ENCODE measurements at places on chromosomes 12 and 14.
A peak's percentile ranks its signal among the peaks of the same experiment; 100 is the strongest.

DNA sequence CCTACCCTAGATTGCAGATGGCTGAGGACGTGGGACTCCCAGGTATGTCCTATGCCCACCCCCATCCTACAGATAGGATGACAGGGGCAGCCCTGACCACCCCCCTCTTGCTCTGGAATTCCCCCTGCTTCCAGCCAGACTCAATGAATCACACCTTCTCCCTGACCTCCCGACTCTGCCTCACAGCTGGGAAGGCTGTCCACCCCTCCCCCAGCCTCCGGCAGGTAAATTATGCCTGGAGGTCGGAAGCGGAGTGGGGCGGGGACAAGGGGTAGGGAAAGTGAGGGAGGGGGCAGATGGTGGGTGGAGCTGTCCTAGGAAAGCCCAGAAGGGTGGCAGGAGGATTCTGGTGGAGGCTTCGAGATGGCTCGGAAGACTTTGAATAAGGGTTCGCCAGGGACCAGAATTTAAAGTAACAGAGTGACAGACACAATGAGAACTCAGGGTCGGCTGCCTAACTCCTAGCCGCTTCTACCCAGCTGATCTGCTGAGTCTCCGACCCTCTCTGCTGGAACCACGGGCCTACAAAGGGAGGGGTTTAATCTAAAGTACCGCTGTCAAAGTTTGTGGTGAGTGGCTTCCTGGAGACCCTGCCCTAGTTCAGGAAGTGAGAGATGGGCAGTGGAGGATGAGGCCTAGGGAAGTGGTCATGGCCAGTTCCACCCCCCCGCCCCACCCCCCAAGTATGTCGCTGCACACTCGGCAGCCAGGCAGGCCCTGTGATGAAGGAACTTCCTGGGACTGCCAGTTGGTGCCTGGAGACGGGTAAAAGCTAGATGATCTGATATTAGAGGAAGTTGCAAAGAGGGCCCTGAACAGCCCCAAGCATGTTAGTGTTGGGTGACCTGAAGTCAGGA lies 4.2 kb downstream of the PLEKHG3 start:
- H3K4me1 ChIP-seq = peaks cover 70% of the 10 kb centered on the region
- no peak overlapping the region for H3K4me3 ChIP-seq
- peak overlapping the region; percentile 97 for H3K27ac ChIP-seq
- peak; percentile 75 for DNase-seq
- no peaks in the 10 kb centered on the region for H3K27me3 ChIP-seq

DNA sequence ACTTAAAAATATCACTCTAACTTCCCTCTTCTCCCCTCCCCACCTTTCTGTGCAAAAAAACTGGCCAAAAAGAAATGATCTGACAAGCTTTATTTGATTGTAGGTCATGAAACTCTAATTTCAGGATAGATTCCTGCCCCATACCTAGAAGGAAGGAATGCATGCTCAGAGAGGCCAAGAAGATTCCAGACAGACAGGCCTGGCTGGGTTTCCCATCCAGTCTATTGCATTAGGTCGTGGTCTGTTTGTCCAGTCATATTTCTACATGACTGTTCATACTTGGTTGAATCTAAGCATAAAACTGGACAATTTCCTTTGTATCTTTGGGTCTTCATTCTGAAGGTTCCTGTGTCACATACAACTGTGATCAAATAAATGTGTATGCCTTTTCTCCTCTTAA lies 20.0 kb upstream of the SLC15A5 start:
- no peaks in the 10 kb centered on the region for H3K27me3 ChIP-seq
- H3K4me3 ChIP-seq = no peak overlapping the region
- no peak overlapping the region for H3K27ac ChIP-seq
- no peak for DNase-seq
- H3K4me1 ChIP-seq = no peaks in the 10 kb centered on the region

- no peaks in the 10 kb centered on the region for H3K4me1 ChIP-seq
- no peak for DNase-seq
- H3K36me3 ChIP-seq = no peaks in the 10 kb centered on the region
Observed at GRCh38 chr14:26621807-26622560, 24.2 kb upstream of the NOVA1 start.

DNA sequence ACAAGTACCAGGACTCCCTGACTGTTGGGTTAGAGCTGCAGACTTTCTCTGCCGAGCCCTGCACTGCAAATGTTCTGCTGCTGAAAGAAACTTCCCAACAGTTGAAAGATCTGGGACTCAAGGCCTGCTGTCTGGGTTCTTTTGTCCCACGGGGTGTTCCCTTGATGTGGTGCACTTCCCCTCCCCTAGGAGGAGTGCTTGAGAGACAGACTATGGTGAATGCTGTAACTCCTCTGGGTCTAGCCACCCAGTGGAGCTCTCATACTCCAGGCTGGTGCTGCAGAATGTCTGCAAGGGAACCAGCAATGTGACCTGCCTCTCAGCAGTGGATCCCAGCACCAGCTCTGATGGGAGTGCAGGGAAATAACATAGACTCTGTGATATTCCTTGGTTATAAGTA lies 129.2 kb upstream of the SLCO1B1 start:
- no peak overlapping the region for H3K4me3 ChIP-seq
- H3K27me3 ChIP-seq = no peaks in the 10 kb centered on the region
- H3K4me1 ChIP-seq = no peaks in the 10 kb centered on the region
- H3K27ac ChIP-seq = no peak overlapping the region

DNA sequence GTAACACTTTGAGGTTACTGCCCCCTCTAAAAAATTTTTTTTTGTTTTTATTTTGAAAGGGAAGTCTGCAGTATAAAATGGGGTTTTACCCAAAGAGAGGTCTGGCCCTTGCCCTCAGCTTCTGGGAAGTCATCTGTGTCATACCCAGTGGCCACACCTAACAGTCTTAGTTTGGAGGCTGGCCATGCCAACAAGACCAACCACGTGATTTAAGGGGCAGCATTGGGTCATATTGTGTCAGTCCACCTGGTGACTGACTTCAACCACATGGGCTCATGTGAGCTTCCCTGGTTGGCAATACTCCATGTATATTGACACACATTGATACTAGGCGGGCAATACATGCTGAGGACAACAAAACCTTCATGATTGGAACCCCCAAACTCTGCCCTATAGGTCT lies 173.9 kb downstream of the GXYLT1 start:
- no peak overlapping the region for H3K4me3 ChIP-seq
- no peaks in the 10 kb centered on the region for H3K4me1 ChIP-seq
- H3K36me3 ChIP-seq = no peaks in the 10 kb centered on the region
- H3K27me3 ChIP-seq = no peaks in the 10 kb centered on the region
- no peak overlapping the region for H3K27ac ChIP-seq
- DNase-seq = no peak

- H3K36me3 ChIP-seq = no peaks in the 10 kb centered on the region
- H3K4me3 ChIP-seq = no peak overlapping the region
- peak; percentile 93 for DNase-seq
- peaks cover 55% of the 10 kb centered on the region for H3K4me1 ChIP-seq
Observed at GRCh38 chr14:95290871-95291431, 28.8 kb downstream of the CLMN start.

DNA sequence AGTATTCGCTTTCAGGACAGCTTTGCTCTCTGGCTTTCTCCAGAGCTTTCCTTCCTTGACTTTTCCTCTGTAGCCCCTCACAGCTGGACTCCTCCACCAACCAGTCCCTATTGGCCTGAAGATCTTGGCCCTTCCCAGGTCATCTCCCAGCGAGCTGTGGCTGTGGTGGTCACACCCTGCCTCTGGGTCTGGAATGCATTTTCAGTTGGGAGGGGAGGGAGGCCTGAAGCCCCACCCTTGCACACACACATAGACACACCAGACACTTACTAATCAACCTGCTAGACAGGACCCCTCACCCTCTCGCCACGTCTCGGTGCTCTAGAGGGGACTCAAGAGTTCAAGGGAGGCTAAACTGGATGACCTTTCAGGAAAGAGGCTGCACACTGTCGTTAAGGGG lies 13.9 kb downstream of the JDP2 start:
- no peaks in the 10 kb centered on the region for H3K27me3 ChIP-seq
- no peak overlapping the region for H3K4me3 ChIP-seq
- H3K27ac ChIP-seq = peak overlapping the region; percentile 76
- peaks cover 40% of the 10 kb centered on the region for H3K4me1 ChIP-seq

DNA sequence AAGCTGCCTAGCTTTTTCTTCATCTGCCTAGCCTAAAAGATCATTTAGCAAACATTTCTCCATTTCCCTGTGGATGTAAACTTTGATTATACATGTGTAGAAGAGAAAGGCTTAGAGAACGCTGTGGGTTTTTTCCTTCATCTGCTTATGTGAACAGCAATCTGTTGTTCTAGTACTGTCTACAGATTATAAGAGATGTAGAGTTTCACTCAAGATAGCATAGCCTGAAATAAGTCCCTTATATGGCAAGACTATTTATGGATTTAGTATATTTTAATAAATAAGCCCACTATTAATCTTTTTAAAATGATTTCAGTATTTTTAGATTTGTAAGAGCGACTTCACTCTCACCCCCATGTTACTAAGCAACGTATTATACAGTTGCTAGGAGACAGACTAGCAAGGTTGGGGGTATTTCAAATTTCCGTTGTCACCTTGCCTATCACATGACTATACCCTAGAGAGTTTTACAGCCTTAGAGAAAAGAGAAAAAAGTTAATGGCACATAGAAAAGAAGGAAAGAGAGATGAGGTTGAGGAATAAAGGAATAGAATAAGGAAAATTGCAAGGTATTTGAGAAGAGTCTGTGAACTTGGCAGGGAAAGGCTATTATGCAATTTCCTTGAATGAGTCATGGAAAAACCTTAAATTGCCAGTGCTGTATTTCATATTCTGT lies 12.2 kb upstream of the TUBA1A start:
- H3K4me1 ChIP-seq = peaks cover 14% of the 10 kb centered on the region
- DNase-seq = peak; percentile 38
- peak overlapping the region; percentile 63 for H3K27ac ChIP-seq
- H3K36me3 ChIP-seq = no peaks in the 10 kb centered on the region
- H3K4me3 ChIP-seq = no peak overlapping the region

DNA sequence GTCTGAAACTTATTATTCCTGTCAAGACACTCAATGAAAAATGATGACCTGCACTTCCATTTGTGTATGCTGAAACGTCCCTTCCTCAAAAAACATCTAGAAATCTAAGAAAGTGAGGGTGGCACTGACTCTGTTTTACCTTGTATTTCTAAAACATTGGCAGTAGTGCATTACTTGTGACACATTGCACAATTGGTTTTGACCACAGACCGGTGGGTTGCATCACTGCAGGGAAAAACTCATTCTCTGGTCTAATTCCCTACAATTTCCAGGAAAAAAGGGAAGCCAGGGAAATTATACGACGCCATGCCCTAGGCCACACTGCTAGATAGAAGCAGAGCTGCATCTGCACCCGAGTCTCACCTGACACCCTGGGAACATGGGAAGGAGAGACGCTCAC lies 156.7 kb downstream of the NTF3 start:
- no peak overlapping the region for H3K4me3 ChIP-seq
- DNase-seq = no peak
- H3K27me3 ChIP-seq = no peaks in the 10 kb centered on the region
- H3K27ac ChIP-seq = no peak overlapping the region
- H3K36me3 ChIP-seq = no peaks in the 10 kb centered on the region

DNA sequence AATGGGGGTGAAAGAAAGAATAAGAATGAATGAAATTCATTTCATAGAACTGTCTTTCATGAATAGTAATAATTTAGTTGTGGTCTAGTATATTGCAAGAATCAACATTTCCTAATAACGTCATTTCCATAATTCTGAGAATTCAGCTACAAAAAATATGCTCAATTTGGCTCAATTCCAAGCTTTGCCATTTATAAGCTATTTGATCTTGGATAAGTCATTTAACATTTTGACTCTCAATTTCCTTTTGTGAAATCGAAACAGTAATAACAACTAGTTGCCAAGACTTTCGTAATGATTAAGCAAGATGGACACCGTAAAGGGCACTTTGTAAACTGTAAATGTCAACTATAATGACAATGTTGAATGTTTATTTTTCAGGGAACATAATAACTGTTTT lies 18.1 kb downstream of the NOS1 start:
- no peaks in the 10 kb centered on the region for H3K27me3 ChIP-seq
- H3K4me1 ChIP-seq = no peaks in the 10 kb centered on the region
- H3K27ac ChIP-seq = no peak overlapping the region
- no peaks in the 10 kb centered on the region for H3K36me3 ChIP-seq
- DNase-seq = no peak

DNA sequence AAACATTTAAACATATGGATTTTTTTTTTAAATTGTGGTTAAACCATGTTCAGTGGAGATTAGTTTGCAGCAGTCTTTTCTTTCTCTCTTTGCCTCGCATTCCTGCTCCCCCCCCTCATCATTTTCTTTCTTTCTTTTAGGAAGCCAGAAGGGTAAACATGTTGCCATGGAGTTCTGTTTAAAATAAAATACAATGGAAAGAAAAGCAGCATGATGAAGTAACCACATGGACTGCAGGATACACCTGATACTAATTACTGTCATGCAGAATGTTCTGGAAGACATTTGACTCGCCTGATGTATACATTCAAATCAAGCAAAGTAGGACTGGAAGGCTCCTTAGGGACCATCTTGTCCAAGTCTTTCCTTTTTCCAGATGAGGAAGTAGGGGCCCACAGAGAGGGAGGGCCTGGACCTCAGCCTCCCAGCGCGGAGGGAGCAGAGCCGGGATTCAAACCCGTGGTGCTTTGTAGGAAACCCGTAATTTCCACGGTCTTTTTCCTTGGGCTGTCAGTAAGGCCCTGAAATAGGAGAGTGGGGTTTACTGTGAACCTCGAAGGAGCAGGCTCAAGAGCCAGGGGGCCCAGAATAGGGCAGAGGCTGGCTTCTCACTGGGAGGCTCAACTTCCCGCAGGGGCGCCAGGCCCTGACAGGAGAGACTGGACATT lies 2.4 kb upstream of the MEG3 start:
- H3K4me1 ChIP-seq = peaks cover 8% of the 10 kb centered on the region
- no peak for DNase-seq
- no peaks in the 10 kb centered on the region for H3K36me3 ChIP-seq
- H3K27ac ChIP-seq = no peak overlapping the region

DNA sequence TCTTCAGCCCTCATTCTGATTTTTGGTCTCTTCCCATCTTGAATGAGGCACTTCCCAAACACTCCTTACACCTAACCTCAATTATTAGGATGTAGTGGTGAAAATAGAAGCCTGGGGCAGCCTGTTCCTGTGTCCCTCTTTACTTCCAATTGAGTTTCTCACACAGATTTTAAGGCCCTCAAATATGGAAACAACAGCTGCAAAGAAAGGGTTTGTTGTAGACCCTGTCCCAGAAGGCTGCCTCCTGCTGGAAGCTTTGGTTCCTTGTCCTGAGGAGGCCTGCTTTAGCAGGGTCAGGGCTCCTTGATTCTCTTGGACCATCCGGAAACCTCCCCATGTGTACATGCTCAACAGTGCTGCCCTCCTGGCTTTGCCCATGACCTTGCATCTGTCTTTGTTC lies 101.3 kb downstream of the TGFB3 start:
- H3K27ac ChIP-seq = no peak overlapping the region
- H3K4me3 ChIP-seq = no peak overlapping the region
